ENCODE measurements at places on chromosomes 2 and 18.
A peak's percentile ranks its signal among the peaks of the same experiment; 100 is the strongest.

GRCh38 chr2:204664708-204665121 is 119.4 kb downstream of the PARD3B start:
- DNase-seq, result no peak

- DNase-seq, result no peak
These were observed 119.1 kb downstream of the BAZ2B start for GRCh38 chr2:159497256-159497655.

DNA sequence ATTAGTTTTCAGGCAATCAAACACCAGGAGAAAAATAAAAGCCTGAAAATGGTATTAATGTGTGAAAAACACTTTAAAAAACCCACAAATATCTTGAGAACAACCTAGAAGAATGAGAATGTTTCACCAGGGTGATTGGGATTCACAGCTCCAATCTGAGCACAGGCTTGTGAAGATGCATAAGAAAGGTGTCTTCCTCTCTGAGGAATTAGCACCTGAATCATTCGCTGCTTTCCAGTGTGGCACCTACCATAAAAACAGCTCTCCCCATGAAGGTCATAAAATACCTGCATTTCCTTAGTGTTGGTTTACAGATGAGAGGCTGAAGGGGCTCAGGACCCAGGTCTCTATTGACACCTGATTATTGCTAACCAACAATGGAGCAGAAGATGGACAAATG is 499.7 kb upstream of the KLHL29 start:
- no peak for DNase-seq

- no peak for DNase-seq
These were observed 816.2 kb downstream of the TDRD15 start for GRCh38 chr2:21939967-21940366.

GRCh38 chr2:20097889-20098714 is 46.7 kb upstream of the LAPTM4A start:
- peak; percentile 90 for DNase-seq

- DNase-seq, result no peak
These were observed 282.2 kb upstream of the ATP5MC3 start for GRCh38 chr2:175463589-175464310.

GRCh38 chr2:198545411-198545810 is 741.0 kb downstream of the PLCL1 start:
- DNase-seq, result no peak

DNA sequence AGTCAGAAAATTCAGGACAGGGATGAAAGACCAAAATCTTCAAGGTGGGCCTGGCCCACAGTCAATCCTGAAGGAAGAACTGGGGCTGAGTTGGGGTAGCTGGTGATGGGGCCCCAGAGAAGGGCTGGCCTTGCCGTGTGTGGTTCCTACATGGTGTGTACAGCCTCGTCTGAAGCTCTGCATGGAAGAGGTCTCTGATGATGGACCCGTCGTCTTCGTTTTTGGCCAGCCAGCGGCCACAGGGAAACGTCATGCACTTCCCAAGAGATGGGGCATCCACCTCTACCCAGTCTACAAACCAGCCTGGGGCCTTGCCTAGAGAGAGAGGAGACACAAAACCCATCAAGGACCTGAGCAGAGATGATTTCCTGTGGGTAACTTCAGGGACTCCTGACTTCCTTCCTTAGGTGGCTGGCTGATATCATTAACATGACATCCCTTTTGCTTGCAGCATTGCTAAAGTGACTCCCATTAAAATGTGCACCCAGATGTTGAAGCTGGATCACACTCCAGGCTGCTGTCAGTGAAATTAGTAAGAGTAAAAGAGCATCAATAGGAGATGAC is 115.3 kb downstream of the LOXHD1 start:
- no peak for DNase-seq

GRCh38 chr2:164794016-164794415 is 47.6 kb downstream of the COBLL1 start:
- DNase-seq, result no peak

- no peak for DNase-seq
These were observed 91.0 kb downstream of the TMEM185B start for GRCh38 chr2:120132190-120132589.

- no peak for DNase-seq
These were observed 1.1 kb downstream of the RPL37A start for GRCh38 chr2:216499641-216500218.

DNA sequence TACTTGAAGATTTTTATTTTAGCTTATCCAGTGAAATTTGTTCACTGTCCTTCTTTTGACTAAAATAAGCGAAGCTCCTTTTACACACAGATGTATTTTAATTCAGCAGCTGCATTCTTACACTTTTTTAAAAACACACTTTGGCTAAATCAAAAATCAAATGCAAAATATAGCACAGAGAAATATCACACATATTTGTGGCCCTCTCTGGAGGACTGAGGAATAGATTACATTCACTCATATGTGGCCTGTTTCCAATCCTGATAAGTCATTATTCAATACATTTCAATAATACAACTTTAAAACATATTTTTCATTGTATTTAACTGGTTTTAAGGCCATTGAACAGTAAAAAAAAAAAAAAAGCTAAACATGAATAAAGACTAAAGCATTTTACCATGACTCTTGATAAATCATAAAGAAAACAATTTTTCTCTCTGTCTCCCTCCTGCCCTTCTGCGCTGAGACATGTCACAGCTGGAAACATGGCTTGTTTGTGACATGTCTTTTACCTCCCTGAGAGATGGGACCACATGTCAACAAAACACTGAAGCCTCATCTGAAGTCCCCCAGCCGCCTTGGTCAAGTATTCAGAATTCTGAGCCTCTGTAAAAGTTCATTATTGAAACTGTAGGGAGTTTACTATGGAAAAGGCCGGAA is 221.0 kb downstream of the ZNF407 start:
- DNase-seq, result no peak

DNA sequence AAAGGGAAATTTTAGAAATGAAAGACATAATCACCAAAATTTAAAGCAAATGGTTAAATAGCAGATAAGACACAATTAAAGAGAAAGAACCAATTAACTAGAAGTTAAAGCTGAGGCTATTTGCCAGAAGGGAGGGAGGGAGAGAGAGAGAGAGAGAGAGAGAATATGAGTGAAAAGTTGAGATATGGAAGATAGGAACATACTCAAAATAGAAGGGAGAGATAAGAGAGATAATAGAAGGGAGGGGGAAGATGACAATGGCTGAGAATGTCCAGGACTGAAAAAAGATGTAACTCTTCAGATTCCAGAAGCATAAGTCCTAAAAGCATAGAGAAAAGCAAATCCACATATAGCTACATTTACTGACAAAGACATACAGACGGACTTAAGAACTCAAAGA is 17.1 kb upstream of the AAK1 start:
- DNase-seq, result no peak

- DNase-seq, result no peak
These were observed 4.1 kb upstream of the PRKCE start for GRCh38 chr2:45647356-45647755.

- peak; percentile 23 for DNase-seq
These were observed 58.8 kb upstream of the HDAC4 start for GRCh38 chr2:239459606-239460005.

- DNase-seq, result peak; percentile 81
These were observed 416.0 kb upstream of the HS6ST1 start for GRCh38 chr2:128734521-128735295.

GRCh38 chr2:154452906-154453493 is 245.5 kb upstream of the KCNJ3 start:
- no peak for DNase-seq

- DNase-seq, result no peak
These were observed 14.5 kb downstream of the CYS1 start for GRCh38 chr2:10065773-10066055.

DNA sequence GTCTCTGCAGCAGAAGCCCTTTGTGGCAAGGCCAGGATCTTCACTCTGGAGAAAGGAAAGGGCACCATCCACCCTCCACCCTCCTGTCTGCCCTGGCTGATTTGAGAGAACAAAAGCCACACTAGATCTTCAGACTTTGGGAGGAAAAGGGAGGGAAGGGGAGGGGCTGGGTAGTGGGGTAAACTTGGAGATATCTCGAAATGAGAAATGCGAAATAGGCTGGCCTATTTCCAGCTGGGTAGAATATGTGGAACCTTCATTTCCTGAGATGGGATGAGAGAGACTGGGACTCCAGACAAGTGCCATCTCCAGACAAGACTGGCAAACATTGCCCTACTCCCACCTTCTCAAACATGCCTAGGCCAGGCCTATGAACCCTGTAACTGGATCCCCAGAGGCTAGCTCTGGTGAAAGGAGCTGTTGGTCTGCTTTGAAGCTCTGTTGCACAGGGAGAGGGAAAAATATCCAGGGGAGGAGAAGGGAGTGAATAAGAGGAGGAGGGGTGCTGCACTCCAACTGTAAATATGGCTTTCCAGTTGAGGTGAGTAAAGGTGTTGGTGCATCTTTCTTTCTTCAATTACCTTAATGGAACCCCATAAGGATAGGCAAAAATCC is 1.7 kb downstream of the HOXD12 start:
- no peak for DNase-seq

- no peak for DNase-seq
These were observed 186.4 kb upstream of the COL3A1 start for GRCh38 chr2:188787658-188788240.

DNA sequence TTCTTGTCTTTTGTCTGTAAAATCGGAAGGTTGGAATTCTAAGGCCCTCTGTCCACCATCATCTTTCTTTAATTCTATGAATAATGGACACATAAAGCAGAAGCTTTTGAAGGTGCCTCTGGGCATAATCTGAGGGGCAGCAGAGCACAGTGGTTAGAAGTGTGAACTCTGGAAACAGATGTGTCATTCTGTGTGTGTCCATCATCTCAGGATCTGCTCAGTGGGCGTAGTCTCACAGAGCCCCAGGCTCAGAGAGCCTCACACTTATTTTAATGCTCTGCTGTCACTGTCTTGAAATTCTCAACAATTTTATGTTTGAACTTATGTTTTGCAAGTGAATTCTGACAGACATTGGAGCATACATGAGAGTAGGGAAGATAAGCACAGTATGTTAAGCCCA is 31.0 kb upstream of the CCDC93 start:
- DNase-seq, result no peak

- no peak for DNase-seq
These were observed 16.7 kb downstream of the ARHGEF4 start for GRCh38 chr2:130853391-130853790.

- no peak for DNase-seq
These were observed 105.0 kb downstream of the FIGN start for GRCh38 chr2:163630836-163631235.

- DNase-seq, result no peak
These were observed 3.6 kb upstream of the RAB31 start for GRCh38 chr18:9704233-9705118.
